ENCODE measurements at places on chromosomes 2 and 18.

GRCh38 chr2:109375656-109376055 is 238.1 kb downstream of the SEPTIN10 start:
- DNase-seq: no peak

DNA sequence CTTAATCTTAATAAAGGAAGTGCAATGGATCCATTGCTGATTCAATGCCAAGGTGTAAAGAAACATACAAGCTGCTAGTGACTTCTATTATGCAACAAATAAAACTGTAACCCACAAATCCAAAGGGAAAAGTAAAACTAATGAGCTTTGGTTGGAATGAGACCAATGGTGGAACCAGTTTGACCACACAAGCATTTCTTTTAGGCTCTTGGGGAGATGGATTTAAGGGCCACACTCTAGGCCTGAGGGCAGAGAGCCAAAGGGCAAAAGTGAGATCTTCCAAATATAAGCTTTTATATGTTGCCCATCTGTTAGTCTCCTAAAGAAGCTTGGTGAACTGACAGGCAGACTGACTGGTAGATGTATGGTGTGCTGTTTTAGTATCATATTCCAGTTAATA is 41.5 kb upstream of the MMADHC start:
- DNase-seq: no peak

DNA sequence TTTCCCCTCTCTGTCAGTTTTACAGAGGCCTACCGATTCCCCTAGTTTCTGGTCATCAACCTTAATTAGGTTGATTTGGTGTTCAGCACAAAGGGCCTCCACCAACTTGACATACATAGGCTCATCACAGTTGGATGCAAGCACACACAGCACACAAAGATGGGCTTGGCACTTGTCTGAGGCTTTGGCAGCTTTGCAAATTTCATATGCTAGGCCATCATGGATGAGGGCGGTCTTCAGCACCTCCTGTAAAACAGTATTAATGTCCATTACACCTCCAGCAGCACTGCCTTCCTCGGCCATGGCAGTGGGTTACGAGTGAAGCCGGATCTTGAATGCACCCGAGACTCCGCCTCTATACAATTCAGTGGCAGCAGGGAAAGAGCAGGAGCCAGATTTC is 56.9 kb downstream of the REL start:
- DNase-seq: no peak

- DNase-seq: no peak
Measured at GRCh38 chr2:220665108-220665471, 907.0 kb downstream of the EPHA4 start.

GRCh38 chr18:30234755-30235154 is 807.8 kb downstream of the DSC3 start:
- DNase-seq: no peak

DNA sequence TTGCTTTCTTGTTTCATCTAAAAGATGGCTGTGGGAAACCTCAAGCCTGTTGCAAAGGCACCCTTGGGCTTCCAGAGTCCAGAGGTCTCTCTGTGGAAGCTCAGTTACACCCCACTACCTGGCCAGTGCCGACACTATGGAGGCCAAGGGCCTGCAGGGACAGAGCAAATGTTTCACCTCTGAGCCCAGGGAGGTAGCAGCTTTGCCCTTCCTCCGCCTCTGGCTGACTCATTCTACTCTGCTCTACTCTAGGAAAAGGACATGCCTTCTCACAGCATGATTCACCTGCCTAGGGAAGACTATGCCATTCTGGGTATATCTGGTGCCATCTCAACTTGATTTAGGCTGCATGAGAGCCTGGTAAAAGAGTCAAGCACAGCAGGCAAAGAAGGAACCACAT is 12.2 kb downstream of the MYOM1 start:
- DNase-seq: no peak

DNA sequence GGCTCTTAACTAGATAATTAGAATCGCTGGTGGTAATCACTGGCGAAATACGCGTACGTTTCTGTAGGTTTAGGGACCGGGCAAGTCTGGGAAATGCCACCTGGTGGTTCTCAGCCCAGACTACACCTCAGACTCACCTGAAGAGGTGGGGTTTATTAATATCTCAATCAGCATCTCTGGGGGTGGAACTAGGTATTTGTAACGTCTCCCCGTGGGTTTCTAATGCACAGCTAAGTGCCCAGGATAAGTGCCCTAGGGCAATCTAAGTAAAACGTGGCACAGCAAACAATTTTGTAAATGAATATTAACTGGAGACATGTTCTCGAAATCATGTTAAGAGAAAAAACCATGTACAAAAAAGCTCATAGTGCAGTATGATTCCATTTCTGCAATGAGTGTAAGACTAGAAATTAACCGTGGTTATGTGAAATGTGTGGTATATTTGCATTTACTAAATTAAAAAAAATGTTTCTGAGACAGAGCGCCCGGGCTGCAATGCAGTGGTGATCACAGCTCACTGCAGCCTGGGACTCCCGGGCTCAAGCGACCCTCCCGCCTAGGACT is 760 bp upstream of the CNOT11 start:
- DNase-seq: peak; percentile 13

- DNase-seq: no peak
Measured at GRCh38 chr2:26243470-26244308, 743 bp downstream of the HADHA start.

- DNase-seq: no peak
Measured at GRCh38 chr2:141570474-141571131, 560.2 kb downstream of the LRP1B start.

- no peak for DNase-seq
Measured at GRCh38 chr18:61817086-61817485, 75.7 kb downstream of the RNF152 start.

DNA sequence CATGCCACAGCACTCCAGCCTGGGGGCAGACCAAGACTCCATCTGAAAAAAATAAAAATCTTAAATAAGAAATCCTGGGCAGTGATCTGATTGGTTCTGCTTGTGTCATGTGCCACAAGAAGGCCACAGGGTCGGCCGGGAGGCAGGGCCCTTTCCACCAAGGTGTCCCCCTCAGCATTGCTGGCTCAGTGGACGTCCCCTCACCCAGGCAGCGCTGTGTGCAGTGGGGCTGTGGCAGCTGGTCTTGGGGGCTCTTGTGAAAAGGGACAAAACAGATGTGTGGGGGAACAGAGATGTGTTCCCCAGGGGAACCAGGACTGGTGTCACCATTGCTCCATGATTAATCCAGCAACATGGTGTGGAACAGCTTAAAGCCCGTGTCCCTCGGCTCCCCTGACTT is 60.5 kb downstream of the HS6ST1 start:
- DNase-seq: no peak

- no peak for DNase-seq
Measured at GRCh38 chr2:216070195-216070594, 11.4 kb downstream of the PECR start.

DNA sequence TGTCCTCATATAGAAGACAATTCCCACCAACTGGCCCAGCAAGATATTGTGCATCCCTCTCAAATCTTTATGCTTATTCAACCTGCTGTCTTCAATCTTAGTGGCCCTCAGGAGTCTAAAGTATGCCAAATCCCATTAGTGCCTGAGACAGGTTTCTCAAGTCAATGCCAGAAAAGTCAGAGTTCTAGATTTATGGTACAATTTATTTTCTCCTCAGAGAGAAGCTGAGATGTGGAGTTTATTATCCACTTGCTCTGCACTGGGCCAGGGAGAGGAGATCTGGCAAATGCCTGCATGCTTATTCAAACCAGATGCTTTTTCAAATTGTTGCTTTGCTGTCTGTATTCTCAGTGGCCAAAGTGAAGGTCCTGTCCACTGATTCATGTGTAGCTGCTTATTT is 825.2 kb downstream of the METTL4 start:
- DNase-seq: no peak

DNA sequence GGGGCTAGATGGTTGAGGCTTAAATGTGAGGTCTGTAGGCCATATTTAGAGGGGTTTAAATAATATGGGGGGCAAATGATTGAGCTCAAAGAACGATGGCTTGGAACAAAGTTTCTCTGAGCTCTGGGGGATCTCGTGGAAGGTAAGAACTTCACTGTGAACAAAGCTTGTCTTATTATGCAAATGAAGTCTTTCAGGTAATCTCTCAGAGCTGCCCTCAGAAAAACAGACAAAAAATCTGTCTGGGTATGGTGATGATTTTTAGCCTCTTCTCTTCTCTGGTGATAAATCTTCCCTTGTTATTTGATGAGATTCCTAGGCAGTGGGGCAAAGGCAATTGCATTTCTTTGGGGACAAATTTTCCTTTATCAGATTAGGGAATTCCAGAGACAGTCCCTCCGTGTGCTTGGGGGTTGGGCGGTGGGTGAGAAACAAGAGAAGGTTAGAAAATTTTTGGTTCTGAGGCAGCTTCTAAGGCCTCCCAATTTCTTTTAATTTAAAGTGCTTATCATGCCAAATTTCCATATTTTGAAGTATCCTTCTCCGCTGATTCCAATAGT is 760.4 kb downstream of the TSN start:
- DNase-seq: no peak

GRCh38 chr2:240620859-240621258 is 4.4 kb upstream of the GPR35 start:
- DNase-seq: no peak

GRCh38 chr18:26133652-26134051 is at the start of gene PSMA8:
PSMA8 (plus strand) TSS chr18:26133869; CDS start chr18:26133966, 97 bp downstream.
- DNase-seq: peak; percentile 50

DNA sequence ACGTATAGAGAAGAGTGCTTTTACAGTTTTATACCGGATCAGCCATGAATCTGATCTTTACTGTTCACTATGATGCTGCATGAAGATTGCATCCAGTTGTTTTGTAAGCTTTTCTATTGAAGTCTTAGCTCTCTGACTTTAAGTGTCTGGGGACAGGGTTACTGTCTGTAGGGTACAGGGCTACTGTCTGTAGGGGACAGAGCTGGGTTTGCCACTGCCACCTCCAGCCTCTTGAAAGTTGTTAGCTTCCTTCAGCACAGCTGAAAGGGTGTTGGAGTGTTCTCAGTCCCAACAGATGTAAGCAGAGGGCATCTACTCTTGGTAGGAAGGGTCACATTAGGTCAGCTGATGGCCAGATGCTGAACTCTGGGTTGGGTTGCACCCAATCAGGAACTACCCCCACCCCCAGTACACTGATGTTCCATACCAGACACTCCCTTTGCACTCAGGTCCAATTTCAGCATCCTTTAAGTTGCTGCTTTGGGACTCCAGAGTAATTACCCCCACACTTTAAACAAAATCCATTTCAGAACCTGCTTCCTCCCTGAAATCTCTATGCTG is 58.0 kb downstream of the MYL12B start:
- DNase-seq: no peak

DNA sequence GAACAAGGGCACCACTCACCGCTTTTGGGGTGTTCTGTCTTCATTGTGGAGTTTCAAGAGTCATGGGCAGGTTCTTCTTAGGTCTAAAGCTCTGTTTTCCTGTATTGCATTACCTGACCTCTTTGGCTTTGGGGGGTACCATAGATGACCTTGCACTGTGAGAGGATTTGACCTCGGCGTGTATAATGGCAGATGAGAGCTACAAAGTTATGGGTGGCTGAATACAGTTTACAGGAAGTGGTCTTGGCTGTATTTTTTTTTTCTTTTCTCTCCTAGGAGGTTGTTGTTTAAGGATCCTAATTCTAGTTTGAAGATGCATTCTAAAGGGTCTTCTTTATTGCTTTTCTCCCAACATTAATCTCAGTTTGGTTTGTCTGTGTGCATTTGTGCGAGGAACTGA is 11.5 kb downstream of the GAL3ST2 start:
- DNase-seq: no peak

DNA sequence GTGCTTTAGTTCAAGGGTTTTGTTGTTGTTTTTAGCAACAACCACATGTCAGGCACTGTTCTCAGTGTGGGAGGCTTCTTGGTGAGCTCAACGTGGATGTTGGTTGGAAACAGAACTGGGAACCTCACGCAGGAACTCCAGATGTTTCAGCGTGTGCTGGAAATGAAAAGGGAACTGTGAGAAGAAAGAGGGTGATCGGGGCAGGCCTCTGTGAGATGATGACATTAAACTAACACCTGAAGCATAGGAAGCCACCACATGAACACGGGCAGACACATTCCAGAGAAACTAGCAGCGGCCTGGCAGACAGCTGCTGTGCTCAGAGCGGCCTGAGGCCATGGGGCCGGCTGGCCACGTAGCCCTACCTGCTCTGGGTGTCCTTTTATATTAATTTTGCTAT is 66.4 kb downstream of the COA5 start:
- no peak for DNase-seq

DNA sequence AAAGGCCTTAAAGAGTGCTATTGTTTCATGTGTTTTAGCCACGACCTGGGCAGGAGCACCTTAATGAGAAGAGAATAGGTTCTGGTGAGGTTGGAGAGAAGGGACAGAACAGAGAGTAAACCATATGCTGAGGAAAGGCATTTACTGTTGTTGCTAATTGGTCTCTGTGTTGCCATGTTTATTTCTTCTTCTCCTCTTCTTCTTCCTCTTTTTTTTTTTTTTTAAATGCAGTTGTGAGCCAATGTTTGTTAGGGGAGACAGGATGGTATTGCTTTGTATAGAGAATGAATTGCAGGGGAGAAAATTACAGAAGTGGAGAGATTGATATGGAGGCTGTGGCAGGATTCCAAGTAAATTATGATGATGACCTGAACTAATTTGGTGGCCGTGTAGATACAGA is 2.6 kb downstream of the SCN9A start:
- no peak for DNase-seq

DNA sequence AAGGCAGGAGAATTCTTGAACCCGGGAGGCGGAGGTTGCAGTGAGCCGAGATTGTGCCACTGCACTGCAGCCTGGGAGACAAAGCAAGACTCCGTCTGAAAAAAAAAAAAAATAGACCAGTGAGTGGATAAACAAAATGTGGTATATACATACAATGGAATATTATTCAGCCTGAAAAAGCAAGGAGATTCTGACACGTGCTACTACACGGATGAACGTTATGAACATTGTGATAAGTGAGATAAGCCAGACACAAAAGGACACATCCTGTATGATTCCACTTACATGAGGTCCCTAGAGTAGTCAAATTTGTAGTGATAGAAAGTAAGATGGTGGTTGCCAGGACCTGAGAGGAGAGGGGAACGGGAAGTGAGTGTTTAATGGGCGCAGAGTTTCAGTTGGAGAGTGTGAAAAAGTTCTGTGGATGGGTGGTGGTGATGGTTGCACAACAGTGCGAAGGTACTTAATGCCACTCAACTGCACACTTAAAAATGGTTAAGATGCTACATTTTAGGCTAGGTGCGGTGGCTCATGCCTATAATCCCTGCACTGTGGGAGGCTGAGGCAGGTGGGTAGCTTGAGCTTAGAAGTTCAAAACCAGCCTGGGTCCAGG is 38.3 kb downstream of the NIFK start:
- DNase-seq: peak; percentile 63

- DNase-seq: no peak
Measured at GRCh38 chr18:10736984-10737383, 211.2 kb downstream of the NAPG start.

DNA sequence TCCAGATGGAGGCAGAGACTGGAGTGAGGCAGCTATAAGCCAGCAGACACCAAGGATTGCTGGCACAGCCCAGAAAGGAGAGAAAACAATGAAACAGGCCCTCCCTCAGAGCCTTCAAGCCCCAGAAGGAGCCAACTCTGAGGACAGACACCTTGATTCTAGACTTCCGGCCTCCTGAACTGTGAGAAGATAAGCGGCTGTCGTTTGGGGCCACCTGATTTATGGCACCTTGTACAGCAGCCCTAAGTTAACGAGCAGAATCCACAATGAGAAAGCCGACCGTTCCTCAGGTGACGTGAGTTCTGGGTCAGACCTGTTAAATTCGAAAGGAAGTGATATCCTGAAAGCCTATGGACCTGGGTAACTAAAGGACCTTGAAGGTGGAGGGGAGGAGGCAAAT is 7.3 kb upstream of the CNDP2 start:
- DNase-seq: no peak

Measured in T-helper 1 cell (primary cell).